ENCODE measurements at places on chromosomes 1 and 21.

GRCh38 chr1:172252321-172252720 is 168.2 kb upstream of the C1orf105 start:
- no peak for DNase-seq

- DNase-seq = no peak
Measured at GRCh38 chr1:12386130-12386529, 156.3 kb downstream of the VPS13D start.

DNA sequence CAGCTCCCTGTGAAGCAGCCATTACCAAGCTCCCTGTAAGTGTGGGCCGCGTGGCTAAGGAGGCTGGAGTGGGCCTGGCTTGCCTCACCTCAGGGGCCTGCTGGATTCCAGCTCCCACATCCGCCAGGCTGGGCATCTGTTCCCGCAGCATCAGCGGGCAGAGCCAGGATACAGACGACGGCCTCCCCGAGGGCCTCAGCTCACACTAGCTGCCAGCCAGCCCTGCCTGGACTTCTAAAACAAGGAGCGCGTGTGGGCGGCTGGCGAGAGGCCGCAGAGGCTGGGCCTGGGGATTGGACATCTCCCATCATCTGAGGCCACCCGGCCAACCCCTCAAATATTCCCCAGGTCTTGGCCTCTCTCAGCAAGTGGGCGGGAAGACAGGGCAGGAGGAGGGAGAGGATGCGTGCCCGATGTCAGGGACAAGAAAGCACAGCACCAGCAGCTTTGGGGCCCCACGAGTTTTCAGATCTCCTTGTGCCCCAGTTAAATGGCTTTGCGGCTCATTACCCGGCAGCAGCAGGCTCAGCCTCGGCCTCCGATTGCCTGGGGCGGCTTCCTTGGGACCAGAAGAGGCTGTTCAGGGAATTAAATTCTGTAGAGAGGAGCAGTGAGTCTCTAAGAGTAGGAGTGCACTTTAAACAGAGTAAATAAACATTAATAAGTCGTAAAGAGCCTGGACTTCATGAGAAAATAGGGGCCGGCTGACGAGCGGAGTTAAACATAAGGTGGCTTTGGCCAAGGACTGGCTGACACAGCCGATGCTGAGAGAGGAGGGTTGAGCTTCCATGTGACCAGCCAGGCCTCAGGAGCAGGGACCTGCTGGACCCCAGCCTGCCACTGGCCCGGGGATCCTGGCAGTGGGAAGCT is 208.9 kb upstream of the C1orf174 start:
- DNase-seq = no peak

- DNase-seq = no peak
Measured at GRCh38 chr1:58811303-58811702, 27.5 kb upstream of the JUN start.

DNA sequence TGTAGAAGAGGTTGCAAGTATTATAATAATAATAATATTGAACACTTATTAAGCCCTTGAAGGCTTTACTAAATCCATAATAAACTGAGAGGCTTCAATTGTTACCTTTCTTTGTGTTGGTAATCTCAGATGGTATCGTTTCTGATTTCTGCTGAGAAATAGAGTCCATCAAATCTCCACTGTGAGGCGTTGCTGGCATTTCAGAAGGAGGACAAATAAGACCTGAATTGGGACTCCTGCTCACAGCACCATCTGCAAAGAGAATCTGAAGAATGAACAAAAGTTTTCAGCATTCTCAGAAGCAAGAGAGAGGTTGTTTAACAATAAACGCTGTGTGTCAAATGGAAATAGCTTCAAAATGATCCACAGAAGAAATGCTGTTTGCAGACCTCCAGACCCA is 93.7 kb downstream of the WDR3 start:
- DNase-seq = no peak

DNA sequence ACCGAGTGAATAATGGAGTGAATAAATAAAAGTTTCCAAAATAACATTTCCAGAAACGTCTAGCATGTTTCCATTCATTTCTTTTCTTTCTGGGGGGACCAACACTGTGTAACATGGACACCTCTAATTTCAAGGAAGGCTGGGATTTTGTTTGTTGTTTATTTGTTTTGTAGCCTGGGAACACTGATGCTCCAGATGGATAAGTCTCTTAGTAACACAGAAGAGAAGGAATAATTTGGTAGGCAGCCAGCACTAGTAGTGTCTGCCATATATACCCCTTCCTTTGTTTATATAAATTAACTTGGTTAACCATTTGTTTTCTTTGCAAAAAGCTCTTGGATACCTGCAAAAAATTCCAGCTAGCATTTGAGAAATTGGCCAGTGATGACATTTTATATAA is 411.4 kb upstream of the DEPDC1 start:
- no peak for DNase-seq

- no peak for DNase-seq
Measured at GRCh38 chr1:210394281-210394821, 65.6 kb downstream of the HHAT start.

DNA sequence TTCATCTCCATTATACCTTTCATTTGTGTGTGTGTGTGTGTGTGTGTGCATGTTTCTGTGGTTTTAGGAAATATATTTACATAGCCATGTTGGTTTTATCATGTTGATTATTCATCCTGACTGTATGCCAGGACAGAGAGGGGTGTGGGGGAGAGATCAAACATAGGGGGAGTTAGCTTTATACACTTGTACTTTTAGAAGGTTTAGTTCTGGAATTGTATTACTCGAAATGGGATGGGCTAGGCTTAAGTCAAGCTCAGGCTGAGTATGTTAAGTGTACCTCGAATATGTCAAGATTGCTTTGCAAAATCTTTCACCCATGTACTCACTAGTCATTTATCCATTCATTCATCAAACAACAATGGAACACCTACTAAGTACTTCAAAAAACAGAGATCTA is 123.3 kb downstream of the HMCN1 start:
- no peak for DNase-seq

- DNase-seq = no peak
Measured at GRCh38 chr1:54721719-54722118, 6.1 kb downstream of the TTC4 start.

GRCh38 chr1:75789988-75790387 is 3.9 kb downstream of the RABGGTB start:
- no peak for DNase-seq

GRCh38 chr1:3410142-3410925 is 44.1 kb upstream of the ARHGEF16 start:
- no peak for DNase-seq

- no peak for DNase-seq
Measured at GRCh38 chr1:198259333-198260074, 102.7 kb downstream of the NEK7 start.

DNA sequence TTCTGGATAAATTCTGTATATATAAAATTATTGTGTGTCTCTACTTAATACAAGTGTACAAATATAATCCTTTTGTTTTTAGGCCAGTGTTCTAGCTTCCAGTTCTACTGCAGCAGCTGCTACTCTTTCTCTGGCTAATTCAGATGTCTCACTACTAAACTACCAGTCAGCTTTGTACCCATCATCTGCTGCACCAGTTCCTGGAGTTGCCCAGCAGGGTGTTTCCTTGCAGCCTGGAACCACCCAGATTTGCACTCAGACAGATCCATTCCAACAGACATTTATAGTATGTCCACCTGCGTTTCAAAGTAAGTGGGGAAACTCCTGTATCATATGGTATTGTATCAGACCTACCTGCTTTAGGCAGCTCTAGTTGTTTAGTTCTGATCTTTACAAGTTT is 21.3 kb upstream of the OLFML3 start:
- DNase-seq = no peak

DNA sequence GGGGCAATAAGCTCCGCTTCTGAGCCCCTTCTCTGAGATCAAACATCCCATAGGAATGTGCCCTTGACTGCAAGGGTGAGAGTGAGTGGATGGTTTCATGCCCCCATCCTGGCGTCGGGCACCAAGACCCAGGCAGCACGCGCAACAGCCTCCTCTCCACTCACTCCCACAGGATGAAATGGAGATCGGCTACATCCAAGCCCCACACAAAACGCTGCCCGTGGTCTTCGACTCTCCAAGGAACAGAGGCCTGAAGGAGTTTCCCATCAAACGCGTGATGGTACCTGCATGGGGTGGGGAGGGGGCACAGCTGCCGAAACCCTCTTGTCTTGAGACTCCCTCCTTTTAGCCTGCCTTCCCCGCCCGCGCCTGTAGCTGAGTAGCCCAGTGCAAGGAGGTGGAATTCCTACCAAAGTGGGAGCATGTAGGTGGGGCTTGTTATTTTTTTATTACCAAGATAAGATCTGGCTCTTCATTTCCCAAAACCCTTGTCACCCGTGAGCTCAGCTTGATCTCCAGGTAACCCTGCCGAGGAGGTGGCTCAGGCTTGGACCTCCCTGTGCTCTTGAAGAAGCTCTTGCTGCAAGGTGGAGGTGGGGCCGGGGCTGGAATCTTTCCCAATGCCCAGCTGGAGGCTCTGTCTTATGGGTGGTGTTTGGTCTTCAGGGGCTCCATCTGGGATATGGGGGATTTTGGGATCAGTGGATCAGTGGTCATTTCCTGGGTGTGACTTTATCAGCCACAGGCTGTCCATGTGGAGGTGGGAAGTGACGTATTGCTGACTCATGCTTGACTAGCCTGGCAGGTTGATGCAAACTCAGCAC is 24.0 kb upstream of the PADI6 start:
- no peak for DNase-seq

- DNase-seq = no peak
Measured at GRCh38 chr1:14822493-14822892, 224.0 kb downstream of the KAZN start.

DNA sequence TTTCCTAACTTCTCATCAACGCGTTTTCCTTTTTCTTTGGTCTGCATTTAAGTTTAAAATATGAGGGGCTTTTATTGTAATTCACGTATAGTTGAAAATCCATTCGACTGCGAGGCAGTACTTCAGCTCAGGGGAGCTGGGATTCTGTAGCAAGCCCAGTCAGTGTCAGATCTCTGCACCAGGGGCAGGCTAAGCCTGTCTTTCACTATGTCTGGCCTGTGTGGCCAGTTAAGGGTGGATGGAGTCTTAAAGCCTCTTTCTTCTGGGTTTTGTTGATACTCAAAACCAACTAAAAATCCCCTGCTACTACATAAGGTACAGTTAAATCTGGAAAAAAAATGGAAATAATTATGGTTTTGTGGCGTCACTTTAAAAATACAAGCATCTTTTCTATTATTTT is 124.7 kb downstream of the TYW3 start:
- DNase-seq = no peak

- DNase-seq = no peak
Measured at GRCh38 chr1:54372978-54373377, 33.2 kb downstream of the SSBP3 start.

DNA sequence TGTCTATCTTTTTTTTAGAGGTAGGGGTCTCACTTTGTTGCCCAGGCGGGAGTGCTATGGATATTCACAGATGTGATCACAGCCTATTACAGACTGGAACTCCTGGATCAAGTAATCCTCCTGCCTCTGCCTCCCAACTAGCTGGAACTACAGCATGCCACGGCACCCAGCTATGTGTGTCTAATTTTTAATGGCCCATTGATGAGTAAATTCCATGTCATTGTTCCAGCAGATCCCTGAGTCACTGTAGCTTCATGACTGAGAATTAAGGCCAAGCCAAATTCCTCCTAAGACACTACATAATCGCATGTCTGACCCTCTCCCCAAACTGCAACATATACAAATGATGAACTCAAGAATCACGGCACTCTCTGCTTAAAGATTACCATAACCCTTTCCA is 84.2 kb upstream of the RGS2 start:
- DNase-seq = no peak

- no peak for DNase-seq
Measured at GRCh38 chr1:168089326-168089978, 47.3 kb downstream of the GPR161 start.

- DNase-seq = no peak
Measured at GRCh38 chr21:31279986-31280385, 64.1 kb downstream of the TIAM1 start.

DNA sequence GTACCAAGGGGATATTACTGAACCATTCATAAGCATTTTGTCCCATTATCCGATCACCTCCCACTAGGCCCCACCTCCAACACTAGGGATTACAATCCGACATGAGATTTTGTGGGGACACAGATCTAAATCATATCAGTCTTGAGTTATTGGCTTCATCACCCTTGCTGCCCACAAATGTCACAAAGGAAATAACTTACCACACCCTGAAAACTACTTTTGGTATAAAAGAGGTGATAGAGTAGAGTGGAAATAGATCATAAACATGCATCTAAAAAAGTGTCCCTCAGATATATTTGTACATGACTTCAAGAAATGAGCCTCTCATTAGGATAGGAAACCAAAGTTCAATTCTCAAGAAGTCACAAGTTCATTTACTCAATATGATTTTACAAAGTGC is 22.6 kb upstream of the FCRL3 start:
- DNase-seq = no peak

DNA sequence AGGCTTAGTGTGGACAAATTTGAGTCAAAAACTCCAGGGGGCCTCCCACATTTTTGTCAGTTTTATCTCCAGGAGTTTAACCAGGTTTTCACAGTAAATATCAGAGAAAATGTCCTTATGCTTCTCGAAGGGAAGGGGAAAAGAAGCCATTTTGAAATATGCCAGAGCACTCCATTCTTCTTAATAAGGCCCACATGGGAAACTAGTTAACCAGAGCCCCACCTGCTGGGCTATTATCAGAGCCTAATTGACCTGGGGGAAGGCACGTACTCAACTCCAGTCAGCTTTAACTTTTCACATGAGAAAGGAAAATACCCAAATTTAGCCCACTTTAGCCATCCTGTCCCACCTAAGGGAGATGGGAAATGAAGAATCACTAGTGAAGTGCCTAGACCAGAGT is 296.3 kb downstream of the PTBP2 start:
- no peak for DNase-seq

- no peak for DNase-seq
Measured at GRCh38 chr1:196873385-196873784, 14.5 kb upstream of the CFHR4 start.

DNA sequence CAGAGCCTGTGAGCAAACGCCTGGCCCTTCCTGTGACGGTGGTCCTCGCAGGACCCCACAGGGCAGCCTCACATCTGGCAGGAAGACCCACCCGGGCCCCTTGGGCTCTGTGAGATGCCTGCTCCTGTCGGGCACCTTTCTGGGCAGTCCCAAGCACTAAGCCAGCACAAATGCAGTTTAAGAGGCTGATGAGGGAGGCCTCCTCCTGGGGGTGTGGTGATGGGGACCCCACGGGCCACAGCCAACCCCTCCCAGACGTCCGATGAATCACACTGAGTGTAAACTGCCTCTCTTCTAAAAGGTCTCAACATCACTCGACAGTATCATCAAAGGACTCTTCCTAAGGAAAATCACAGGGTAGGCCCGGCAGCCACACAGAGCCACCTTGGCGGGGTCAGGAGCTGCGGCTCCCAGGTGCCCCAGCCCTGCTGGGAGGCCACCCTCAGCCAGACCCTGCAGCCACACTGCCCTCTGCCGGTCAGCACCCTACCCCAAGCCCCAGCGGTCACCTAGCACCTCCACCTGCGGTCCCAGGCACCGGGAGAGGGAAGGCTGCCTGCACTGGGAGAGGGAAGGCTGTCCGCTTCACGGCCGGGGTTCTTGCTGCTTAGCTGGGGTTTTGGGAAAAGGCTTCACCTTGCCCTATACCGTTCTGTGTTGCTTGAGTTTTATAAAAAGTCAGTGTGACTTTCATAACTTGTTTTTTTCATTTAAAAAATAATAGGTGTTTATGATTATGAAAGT is 3.9 kb upstream of the PRKCZ start:
- no peak for DNase-seq

- DNase-seq = peak; percentile 46
Measured at GRCh38 chr1:2545754-2546514, 10.2 kb upstream of the TNFRSF14 start.

All from pulmonary artery endothelial cell (primary cell).